ENCODE measurements at places on chromosomes 5 and 9.

- no peak for DNase-seq
These were observed 23.6 kb downstream of the QRFP start for GRCh38 chr9:130872912-130873503.

- no peak for DNase-seq
These were observed 89.3 kb upstream of the SV2C start for GRCh38 chr5:75993643-75994520.

- DNase-seq = no peak
These were observed 448.6 kb upstream of the MPDZ start for GRCh38 chr9:13728131-13728530.

DNA sequence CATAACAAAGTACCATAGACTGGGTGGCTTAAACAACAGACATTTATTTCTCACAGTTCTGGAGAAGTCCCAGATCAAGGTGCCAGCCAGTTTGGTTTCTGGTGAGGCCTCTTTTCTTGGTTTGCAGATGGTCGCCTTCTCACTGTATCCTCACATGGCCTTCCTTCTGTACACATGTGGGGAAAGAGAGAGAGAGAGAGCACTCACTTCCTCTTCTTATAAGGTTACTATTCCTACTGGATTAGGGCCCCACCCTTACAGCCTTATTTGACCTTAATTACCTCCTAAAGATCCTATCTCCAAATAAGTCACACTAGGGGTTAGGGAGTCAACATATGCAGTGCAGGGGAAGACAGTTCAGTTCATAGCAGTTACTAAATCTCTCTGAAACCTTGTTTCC lies 205.6 kb upstream of the GDNF start:
- no peak for DNase-seq

DNA sequence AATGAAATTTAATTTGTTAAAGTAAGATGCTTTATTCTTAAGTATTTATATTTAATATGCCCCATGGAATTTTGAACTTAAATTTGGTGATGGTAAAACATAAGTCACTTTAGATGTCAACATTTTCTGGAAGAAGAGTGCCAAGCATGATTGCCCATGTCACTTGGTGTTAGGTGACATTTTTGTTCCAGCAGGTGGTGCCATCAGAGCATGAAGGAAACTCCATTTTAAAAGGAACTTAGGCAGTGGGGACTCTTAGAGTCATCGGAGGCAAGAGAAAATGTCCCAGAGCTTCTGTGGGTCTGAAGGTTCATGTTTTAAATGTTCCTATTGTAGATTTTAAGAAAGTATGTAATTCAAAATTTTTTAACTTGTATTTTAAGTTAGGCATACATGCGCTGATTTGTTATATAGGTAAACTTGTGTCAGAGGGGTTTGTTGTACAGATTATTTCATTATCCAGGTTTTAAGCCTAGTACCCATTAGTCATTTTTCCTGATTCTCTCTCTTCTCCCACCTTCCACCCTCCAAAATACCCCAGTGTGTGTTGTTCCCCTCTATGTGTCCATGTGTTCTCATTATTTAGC lies 789.3 kb downstream of the SEMA5A start:
- no peak for DNase-seq

DNA sequence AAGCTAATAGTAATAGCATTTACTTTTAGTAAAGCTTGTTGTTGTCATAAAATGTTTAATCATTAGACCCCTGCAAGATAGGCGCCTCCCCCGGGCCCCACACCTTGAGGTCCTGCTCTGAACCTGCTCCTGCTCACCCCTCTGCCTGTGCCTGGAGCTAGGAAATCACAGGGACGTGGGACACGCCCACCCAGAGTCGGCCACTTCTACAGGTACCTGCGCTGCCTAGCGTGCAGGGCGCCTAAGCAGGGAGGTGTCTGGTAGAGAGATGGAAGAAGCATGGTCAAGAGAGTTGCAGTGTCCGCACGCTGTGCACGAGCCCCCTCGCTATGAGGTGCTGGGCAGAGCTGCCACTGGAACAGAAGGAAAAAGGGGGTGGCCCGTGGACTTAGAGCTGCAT lies 52.6 kb downstream of the HINT1 start:
- DNase-seq = no peak

- no peak for DNase-seq
These were observed 49.0 kb upstream of the POU5F2 start for GRCh38 chr5:93790401-93790800.

GRCh38 chr5:2499917-2500316 lies 251.6 kb downstream of the IRX2 start:
- no peak for DNase-seq

GRCh38 chr5:9430306-9430705 lies 115.6 kb downstream of the SEMA5A start:
- no peak for DNase-seq

- no peak for DNase-seq
These were observed 17.1 kb downstream of the NACC2 start for GRCh38 chr9:136078024-136078423.

DNA sequence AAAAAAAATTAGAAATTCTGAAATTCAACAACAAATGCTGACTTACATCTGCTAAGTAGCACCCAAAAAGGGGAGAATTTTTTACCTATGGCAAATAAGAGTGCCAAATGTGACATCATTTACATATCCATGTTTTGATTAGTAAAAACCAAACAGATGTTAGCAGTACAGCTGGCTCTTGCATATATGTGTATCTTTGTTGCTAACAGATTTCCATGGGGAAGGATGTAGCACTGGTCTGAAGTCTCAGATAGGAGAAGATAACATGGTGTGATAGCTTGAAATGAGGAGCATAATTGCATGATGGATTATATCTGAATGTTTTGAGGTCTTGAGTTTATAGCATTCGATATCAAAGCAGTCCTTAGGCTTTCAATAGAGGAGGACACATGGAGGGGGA lies 17.5 kb downstream of the PIK3R1 start:
- no peak for DNase-seq

DNA sequence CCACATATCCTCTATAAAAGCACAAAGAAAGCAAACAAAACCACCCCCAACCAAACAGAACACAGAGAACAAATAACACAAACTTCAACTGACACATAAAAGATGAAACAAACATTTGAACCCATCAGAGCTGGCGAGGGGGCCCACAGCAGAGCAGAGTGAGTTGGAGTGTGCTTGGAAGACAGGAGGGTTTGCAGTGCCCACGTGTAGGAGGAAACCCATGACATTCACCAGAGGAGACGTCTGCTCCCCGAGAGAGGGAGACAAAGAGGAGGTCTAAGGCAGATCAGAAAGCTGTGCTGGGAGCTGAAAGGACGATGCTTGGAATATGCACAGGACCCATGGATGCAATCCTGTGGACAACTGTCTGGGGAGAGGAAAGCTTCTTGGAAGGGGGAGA lies 27.0 kb downstream of the MRPL36 start:
- peak; percentile 7 for DNase-seq

DNA sequence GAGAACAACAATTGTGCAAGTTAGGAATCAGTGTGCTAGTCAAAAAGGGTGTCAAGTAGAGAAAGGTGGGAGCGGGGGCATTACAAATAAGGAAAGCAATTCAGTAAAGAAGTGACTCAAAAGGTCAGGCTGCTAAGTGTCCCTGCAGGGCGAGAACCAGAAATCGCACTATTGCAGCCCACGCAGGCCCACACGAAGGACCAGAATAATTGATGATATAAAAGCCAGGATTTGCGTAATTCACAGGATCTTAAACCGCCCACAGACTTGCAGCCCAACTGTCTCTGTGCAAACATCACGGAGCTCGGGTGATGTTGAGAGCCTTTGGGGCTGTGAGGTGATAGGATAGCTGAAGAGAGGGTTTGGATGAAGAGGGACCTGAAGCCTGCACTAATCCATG lies 349.0 kb downstream of the BRINP1 start:
- DNase-seq = no peak

All from CD4-positive, alpha-beta T cell treated with Interleukin-17A for 1 hour (primary cell).